Upper lobe of left lung (tissue), 6 donors: ENCODE measurements at places on chromosomes 1 and 21.

DNA sequence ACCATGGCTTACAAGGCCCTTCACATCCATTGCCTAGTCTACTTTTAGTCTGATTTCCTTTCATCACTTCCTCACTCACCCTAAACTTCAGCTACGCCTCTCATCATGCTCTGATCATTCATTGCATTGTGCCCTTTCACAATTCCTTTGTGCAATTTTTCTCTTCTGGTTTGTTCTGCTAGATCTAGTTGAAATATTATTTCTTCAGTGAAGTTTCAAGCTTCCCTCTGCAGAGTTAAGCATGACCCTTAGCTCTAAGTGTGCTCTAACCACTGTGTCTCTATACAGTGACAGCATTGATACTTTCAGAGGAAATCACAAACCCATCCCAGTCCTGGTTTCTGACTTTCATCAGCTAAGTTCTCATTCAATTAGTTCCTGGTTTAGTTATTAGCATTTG is 166.1 kb downstream of the PLA2G4A start:
- no peak for DNase-seq

- DNase-seq: no peak
These were observed 23.0 kb downstream of the ADAMTS5 start for GRCh38 chr21:26943921-26944320.

- DNase-seq: no peak
These were observed 68.3 kb downstream of the RNASEL start for GRCh38 chr1:182520736-182521135.

DNA sequence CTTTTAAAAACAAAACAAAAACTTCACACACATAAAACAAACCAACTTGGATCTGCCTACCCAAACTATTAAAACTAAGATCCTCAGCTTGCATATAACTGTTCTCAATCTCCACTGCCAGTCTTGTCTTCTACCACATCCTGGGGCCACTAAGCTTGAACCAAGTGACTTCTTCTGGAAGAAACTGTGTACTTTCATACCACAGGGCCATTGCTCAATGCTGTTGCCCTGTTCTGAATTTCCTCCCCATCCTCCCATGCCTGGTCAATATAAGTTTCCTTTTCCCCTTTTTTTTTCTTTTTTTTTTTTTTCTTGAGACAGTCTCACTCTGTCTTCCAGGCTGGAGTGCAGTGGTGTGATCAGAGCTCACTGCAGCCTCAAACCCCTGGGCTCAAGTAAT is 109.9 kb downstream of the KIAA0319L start:
- peak; percentile 39 for DNase-seq

GRCh38 chr1:43253173-43253572 is 16.6 kb upstream of the TMEM125 start:
- no peak for DNase-seq

DNA sequence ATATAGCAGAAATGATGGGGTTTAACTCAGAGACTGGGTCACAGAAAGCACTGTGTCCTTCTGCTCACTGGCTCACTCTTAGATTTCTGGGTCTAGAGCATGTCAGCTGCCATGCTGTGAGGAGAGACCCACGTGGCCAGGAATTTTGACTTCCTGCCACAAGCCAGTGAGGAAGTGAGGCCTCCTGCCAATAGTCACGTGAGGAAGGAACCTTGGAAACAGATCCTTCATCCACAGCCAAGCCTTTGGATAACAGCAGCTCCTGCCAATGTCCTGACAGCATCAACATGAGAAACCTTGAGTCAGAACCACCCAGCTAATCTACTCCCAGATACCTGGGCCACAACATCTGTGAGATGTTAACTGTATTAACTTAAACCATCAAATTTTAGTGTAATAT is 114.5 kb upstream of the PLPPR5 start:
- DNase-seq: no peak

- peak; percentile 83 for DNase-seq
These were observed 5.1 kb upstream of the CTSK start for GRCh38 chr1:150813028-150813707.

- no peak for DNase-seq
These were observed 898.4 kb downstream of the KCNT2 start for GRCh38 chr1:195709821-195710220.

DNA sequence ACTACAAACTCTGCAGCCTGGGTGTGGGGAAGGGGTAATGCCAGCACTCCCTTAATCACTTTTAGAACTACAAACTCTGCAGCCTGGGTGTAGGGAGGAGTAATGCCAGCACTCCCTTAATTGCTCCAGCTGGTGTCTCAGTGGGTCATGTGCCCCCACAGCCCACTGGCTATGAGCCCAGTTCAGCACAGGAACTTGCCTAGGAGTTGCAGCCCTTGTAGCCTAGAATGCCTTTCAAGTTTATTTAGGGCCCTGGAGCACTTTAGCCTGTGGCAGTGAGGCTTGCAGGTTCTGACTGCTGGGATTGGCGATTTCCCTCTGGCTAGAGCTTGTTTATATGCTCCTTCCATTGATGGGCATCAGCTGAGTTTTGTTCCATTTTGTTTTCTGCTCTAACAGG is 17.1 kb downstream of the VN1R5 start:
- no peak for DNase-seq

- no peak for DNase-seq
These were observed 366.8 kb upstream of the DPYD start for GRCh38 chr1:98287626-98288025.

GRCh38 chr1:112605633-112606327 is 13.2 kb downstream of the ST7L start:
- no peak for DNase-seq

- DNase-seq: no peak
These were observed 26.0 kb upstream of the KCNK2 start for GRCh38 chr1:215056584-215056983.
